ENCODE measurements at places on chromosomes 6 and 20.

- DNase-seq: no peak
These were observed 7.8 kb downstream of the E2F3 start for GRCh38 chr6:20409427-20409971.

DNA sequence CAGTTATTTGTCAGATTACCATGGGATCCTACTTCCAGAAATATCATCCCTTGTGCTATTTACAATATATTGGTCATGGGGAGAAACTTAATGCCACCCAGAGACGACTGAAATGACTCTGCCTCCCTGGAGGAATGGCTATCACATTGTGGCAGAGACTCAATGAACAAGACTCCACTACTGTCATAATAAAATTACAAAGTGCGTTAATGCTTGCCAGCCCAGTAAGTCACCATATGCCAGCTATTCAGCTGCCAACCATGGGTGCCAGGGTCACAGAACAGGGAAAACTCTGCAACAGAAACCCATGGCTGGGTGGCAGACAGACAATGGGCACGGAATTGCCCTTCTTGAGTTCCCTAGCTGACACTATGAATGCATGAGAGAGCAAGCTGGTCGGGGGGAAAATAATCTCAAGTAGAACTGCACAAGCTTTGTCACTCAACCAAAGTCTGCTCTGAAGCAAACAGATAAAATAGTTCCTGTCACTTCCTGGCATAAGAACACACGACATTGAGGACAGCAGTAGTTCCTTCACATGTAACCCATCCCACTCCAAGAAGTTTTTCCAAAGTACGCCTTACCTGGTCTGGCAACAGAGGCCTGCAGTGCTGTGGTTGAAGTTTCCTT, 32.1 kb downstream of the TP53INP2 start:
- no peak for DNase-seq

GRCh38 chr6:11788043-11788442, 9.4 kb upstream of the ADTRP start:
- DNase-seq: no peak

DNA sequence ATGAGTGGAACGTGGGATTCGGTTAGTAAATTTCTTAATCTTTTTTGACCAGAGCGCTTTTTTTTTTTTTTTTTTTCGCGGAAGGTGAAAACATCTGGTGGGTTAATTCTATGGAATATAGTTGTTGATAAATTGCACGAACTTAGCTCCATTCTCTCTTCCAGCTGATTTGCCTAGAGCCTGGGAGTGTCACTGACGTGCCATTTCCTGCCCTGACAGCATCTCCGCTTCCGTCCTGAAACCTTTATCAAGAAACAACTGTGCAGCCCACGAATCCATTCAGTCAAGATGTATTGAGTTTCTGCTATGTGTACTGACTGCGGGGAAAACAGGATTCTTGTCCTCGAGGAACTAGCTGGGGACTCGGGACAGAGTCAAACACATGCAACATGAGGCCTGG, 59.5 kb upstream of the TGM3 start:
- DNase-seq: peak; percentile 98

DNA sequence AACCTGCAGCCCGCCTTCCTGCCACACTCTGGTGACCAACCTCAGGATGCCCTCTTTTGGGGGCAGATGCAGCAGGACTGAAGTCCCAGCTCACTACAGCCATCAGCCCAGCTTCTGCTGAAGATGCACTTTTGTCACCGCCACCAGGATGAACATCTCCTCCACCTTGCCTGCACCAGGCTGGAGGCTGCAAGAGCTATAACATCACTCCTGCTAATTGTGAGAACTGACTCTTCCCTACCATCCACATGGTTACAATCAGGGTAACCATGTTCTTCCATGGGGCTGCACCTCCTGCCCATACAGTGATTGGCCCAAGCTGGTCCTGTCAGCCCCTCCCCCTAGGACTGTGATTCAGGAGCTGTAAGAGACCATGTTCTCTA, 2.0 kb upstream of the ACTL10 start:
- no peak for DNase-seq

GRCh38 chr6:161374971-161375873, 101.4 kb upstream of the AGPAT4 start:
- DNase-seq: peak; percentile 20

GRCh38 chr6:17315262-17315661, 34.1 kb downstream of the RBM24 start:
- DNase-seq: no peak

- DNase-seq: no peak
These were observed 39.9 kb upstream of the TGM2 start for GRCh38 chr20:38205001-38205400.

DNA sequence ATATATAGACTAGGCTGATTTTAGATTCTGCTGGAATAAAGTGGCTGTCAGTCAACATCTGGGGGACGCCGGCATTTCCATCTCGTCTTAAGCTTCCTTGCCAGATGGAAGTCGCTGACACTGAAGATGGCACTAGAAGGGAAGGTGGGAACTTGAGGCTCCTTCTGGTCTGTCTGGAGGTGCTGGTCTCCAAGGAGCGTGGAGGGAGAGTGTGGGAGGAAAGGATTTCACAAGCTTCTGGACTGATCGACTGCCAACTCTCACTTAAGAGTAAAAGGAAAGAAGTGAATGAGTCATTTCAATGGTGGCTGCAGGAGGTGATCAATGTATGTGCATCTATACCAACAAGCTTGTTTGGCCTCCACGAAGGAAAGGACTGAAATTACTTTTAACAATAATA, 40.4 kb downstream of the DUSP22 start:
- no peak for DNase-seq

GRCh38 chr6:80209430-80209829, 103.0 kb downstream of the BCKDHB start:
- DNase-seq: no peak

- DNase-seq: no peak
These were observed 66.7 kb upstream of the BMP2 start for GRCh38 chr20:6700563-6701329.

DNA sequence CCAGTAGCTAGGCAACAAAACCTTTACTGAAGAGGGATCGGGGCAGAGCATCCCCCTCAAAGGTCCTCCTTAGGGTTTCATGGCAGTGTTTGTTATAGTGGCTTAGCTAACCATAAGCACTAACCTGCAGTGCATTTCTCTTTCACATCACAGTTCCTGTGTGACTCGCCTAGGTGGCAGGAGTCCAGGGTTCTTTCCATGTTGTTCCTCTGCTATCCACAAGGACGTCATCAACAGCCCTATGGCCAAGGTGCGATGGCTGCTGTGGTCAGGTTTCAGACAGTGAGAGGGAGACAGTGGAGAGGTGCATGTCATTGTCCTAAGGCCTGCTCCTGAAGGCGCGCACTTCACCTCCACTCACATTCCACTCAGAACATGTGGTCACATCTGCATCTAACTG, 38.8 kb upstream of the FOXA2 start:
- no peak for DNase-seq

DNA sequence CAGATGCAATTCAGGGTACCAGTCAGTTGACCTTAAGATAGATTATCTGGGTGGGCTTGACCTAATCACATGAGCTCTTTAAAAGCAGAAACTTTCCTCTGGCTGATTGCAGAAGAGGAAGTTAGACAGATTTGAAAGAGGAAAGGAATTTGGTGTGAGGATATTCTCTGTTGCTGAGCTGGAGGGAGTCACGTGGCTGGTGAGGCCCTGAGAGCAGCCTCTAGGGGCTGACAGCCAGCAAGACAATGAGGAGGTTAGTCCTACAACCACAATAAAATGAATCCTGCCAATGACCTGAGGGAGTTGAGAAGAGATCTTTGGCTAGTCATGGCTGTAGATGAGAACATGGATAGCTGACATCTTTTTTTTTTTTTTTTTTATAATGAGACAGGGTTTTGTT, 87.0 kb upstream of the B3GAT2 start:
- peak; percentile 13 for DNase-seq

- no peak for DNase-seq
These were observed 80.4 kb downstream of the JPH2 start for GRCh38 chr20:44106615-44107014.

- DNase-seq: no peak
These were observed 14.4 kb downstream of the NEDD9 start for GRCh38 chr6:11218102-11218442.

DNA sequence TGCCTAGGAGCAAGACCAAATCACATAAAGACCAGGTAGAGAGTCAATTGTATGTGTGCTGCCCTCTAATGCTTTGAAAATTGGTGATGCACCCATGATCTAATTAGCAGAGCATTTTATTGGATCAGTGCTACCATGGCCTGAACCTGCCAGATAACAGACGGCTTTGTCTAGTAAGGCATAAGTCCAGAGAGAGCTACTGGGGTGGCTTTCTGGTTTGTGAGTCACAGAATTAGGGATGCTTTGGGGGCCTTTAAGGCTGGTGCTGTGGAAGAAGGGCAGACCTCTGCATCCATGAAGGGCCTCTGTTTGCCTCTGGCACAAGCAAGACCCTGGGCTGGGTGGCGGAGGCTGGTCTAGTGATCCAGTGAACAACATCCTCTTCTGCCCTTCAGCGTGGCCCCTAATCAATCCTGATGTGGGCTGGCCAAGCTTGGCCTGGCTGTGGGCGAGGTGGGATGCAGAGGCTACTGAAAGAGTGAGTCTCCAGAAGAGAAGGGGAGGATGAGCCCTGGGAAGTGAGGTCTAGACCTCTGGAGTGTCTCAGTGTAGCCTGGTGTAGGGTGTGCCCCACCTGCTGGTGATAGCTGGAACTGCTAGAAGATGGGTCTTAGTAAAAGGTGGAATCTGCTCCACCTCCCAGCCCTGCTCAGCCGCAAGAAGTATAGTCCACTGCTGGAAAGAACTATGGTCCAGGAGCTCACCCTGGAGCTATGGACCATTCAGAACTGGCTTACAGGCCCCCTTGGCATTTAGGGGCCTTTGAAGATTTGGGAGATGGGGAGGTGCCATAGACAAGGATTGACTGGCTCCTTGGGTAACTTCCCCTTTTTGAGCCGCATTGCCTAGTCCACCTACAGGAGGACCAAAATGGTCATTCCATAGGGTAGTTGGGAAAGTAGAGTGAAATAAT, 36.7 kb upstream of the AAR2 start:
- DNase-seq: peak; percentile 9

DNA sequence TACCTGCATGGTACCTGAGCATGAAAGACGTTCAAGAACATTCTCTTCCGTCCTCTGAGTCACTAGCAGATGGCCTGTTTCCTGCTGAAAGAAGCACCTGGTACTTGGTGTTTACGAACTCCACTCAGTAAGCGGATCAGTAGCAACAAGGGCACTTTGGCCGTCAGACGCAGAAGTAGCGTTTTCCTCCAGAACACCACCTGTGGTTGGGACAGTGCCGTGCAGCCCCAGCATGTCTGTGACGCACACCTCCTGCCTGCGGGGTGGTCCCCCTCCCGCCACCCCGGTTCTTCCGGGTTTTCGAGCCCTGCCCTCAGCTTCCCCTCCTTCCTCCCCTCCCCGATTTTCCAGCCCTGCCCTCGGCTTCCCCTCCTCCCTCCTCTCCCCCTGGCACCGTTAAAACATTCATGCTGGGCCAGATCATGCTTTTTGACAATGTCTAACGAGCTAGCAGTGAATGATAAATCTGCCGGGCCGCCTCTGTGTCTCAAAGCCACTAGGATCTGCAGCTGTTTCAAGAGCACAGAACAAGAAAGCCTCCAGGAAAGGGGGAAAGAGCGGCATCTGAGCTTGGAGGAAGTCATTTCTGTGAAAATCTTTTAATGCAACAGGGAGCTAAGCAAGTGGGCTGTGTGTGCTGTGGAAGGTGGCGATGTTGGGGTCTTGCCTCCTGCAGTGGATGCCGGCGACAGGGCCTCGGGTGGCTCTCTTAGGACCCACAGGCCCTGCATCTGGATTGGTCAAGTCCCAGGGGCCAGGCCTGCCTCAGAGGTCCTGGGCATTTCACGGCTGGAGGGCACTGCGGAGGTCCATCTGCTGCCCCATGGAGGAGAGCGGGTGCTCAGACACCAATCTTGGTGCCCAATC, 207.9 kb downstream of the ERMARD start:
- peak; percentile 85 for DNase-seq

DNA sequence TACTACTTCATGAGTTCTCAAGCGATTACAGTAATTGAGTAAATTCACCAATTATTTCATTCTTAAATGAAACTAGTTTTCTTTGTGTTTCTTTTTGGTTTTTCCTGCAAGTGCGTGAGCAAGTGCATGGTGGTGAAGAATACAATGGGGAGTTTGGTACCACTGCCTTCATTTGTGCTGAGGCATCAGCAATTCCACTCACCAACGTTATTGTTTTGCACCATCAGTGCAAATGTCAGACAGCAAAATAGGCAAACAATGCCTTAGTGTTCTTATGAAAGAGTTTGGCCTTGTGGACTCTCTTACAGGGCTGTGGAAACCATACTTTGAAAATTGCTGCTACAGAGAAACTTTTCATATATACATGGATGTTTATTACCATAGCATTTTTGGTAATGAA, 8.2 kb downstream of the CDH26 start:
- DNase-seq: no peak

DNA sequence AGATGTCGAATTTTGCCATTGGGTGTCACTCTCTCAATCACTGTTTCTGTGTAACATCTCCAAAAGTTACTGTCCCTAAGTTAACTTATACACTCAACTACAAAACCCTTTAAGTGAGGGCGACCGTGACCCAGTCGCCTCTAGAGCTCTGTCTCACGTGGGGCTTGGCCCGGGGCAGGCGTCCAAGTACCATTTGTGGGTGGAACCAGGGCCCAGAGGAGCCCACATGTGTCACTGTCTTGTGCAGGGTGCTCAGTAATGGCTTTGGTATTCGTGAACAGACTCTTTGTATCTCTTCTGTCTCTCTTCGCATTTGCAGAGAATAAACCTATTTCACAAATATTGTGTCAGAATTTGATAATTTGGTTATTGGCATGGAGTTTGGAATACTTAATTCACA, 109.9 kb upstream of the THBS2 start:
- DNase-seq: no peak

DNA sequence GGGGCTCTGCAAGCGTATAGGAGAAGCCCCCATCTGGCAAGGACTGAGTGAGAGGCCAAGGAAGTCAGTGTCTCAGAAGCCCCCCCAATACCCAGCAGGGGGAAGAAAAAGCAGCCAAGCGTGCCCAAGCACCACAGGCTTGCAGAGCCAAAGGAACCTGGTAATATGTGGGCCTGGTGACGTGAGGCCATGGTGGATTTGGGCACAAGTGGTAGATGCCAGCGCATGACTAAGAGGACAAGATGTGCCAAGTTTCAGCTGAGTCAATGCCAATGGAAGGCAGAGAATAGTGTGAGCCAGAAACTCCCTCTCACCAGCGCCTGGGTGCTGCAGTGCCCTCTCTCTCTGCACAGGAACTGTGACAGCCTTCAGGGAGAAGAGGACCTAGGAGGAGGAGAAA, 110.0 kb downstream of the QRSL1 start:
- peak; percentile 80 for DNase-seq

GRCh38 chr20:60804240-60804917, 447.7 kb upstream of the CDH4 start:
- no peak for DNase-seq

GRCh38 chr20:420721-421574, 12.8 kb downstream of the RBCK1 start:
- no peak for DNase-seq

- no peak for DNase-seq
These were observed 90.8 kb downstream of the CFAP61 start for GRCh38 chr20:20143165-20143564.

GRCh38 chr6:139016337-139017213, 12.0 kb upstream of the ABRACL start:
- DNase-seq: no peak
